ENCODE measurements at places on chromosomes 7 and 10.

- no peak for DNase-seq
Measured at GRCh38 chr10:13943735-13944398, 357.1 kb downstream of the PRPF18 start.

GRCh38 chr7:42236976-42237810 is at the start of gene GLI3:
Gene GLI3 (minus strand): TSS chr7:42237209. CDS start chr7:42223253, 13,956 bp downstream.
- DNase-seq = peak; percentile 81

DNA sequence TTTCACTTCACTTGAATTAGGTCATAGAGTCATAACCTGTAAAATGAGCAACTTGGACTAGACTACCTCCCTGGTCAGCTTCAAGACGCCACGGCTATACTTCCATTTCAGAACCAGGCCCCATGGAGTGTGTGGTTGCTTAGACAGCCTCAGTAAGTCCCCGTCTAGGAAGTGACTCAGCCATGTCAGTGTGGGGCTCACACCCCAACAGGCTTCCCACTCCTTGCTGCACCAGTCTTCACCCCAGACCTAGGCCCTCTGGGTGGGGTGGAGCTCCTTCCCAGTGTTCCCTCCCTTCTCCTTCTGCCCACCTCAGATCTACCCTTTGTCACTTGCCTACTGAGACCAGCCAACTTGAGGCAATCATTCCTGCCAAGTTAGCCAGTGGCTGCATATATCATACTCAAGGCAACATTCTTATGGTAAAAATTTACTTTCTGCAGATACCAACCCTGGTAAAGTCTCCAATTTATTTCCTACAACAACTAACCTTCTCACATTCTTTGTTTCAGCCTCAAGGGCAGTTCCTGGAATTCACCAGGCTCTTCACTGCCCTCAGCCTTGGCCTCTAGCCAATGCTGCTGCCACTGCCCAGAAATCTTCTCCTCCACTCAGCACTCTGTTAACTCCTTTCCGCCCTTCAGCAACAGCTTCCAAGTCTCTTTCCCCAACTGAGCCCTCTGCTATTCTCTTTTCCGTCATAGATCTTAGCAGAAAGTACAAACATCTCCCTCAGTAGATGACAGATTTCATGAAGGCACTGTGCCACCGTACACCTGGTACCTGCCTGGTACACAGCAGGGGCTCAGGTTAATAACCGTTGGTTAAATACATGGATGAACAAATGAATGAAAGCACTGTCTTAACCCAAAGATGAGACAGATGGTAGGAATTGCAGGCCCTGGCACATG is 31.3 kb upstream of the ZNRF2 start:
- peak; percentile 70 for DNase-seq

DNA sequence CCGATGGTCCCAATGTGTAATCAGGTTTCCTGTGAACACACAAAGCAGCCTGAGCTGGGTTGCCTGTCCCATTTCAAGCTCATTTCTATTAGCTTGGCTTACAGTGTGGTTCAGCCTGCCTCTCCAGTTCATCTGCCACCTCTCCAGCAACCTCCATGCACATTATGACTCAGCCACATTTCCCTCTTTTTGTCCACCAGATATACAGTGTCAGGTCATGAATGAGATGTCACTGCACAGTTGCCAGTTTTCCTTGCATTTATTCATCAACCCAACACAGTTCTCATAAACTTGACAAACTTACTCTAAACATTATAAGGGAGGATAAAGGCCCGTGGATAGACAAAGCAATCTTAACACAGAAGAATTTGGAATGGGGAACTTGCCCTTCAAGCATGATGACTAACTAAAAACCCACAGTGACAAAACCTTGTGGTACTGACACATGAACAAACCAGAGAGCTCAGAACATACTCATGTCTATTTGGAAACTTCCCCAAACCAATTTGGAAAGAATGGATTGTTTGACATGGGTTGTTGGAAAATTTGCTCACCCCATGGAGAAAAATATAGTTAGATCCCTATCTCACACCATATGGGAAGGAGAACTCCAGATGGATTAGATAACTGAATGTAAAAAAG is 2.5 kb upstream of the CFAP58 start:
- DNase-seq = no peak

DNA sequence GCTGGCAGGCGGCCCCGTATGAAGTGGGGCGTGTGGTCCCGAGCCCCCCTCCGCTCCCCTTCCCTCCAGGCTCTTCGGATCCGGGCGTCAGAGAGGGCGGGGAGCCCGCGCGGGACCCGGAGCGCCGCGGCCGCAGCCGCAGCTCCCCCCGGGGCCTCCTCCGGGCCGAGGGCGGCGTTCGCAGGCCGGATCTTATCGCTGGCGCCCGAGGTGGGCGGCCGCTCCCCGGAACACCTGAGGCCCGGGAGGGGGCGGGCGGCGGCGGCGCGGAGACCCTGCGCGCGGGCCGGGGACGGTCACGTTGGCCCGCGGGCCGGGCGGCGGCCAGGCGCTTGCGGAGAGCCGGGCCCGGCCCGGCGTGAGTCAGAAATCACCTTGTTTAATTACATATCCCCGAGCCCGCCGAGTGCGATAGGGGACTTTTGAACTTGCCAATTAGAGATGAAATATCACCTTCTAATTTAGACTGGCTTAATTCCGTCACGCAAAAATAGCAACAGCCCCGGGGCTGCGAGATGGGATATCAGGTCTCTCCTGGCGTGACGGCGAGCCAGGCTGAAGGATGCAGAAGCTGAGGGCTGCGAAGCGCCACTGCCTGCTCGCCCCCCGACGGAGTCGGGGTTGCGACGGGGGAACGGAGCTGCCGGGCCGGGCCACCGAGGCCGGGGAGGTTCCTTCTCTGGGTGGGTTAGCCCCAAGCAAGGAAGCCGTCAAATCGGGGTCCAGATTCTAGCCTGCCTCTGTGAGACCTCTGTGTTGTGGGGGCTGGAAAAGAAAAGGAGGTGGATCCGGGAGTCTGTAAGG is 43.4 kb downstream of the LDB3 start:
- DNase-seq = peak; percentile 69

GRCh38 chr10:70586348-70586930 is 16.1 kb downstream of the PRF1 start:
- DNase-seq = no peak

- DNase-seq = no peak
Measured at GRCh38 chr10:16883084-16883483, 65.9 kb upstream of the RSU1 start.

DNA sequence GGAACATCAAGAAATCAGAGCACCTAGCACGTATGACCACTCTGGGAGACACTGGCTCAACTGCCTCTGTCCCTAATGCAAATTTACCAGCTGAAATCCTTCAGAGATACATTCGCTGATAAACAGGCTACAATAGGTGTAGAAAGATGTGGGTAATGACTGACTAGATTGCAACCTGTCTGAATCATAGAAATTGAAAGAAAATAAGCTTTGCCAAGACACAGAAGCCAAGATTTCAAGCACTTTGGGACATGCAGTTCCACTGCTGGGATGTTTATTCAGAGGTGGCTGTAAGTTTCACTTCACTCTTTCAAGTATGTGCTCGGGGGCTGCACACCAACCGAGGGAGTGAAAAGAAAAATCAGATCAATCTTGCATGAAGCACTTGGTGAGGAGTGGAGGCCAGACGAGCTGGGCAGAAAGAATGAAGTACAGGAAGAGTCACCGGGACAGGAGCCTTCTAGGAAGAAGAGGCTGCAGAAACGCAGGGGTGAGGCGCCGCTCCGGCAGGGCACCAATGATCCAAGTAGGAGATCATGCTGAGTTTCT is 276.7 kb downstream of the PARD3 start:
- DNase-seq = no peak

- no peak for DNase-seq
Measured at GRCh38 chr10:69641261-69641980, 11.4 kb downstream of the FAM241B start.

GRCh38 chr10:61902445-61903220 is 1.1 kb downstream of the ARID5B start:
- DNase-seq = no peak

GRCh38 chr10:131344747-131345146 is 33.2 kb upstream of the TCERG1L start:
- DNase-seq = no peak

DNA sequence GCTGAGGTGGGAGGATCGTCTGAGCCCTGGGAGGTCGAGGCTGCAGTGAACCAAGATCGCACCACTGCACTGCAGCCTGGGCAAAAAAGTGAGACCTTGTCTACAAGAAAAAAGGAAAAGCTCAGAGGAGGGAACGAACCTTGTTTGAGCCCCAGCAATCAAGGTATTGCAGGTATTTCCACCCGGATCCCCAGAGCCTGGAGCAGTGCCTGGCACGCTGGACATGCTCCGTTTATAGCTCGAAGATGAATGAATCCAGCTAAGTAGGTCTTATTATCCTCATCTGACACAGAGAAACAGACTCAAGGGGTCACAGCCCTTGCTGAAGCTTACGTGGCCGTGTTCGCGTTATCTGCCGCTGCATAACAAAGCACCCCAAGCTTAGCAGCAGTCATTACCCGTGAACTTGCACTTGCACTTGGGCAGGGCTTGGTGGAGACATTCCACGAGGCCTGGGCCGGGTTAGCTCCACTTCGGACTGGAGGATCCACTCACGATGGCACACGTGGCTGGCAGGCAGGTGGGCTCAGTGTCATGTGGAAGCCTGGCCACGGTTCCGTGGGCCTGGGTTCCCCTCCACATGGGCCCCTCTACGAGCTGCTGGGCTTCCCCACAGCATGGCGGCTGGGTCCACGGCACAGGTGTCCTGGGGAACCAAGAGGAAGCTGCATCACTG is 3.2 kb upstream of the COX19 start:
- DNase-seq = no peak

- no peak for DNase-seq
Measured at GRCh38 chr7:106019470-106019820, 56.4 kb downstream of the CDHR3 start.

- no peak for DNase-seq
Measured at GRCh38 chr10:100890673-100891317, 22.0 kb upstream of the SLF2 start.

GRCh38 chr7:48611993-48612392 is 312.4 kb upstream of the CDC14C start:
- no peak for DNase-seq

GRCh38 chr7:113158756-113159155 is 40.4 kb upstream of the SMIM30 start:
- no peak for DNase-seq

GRCh38 chr10:122062831-122063674 is 74.1 kb downstream of the TACC2 start:
- DNase-seq = peak; percentile 89

DNA sequence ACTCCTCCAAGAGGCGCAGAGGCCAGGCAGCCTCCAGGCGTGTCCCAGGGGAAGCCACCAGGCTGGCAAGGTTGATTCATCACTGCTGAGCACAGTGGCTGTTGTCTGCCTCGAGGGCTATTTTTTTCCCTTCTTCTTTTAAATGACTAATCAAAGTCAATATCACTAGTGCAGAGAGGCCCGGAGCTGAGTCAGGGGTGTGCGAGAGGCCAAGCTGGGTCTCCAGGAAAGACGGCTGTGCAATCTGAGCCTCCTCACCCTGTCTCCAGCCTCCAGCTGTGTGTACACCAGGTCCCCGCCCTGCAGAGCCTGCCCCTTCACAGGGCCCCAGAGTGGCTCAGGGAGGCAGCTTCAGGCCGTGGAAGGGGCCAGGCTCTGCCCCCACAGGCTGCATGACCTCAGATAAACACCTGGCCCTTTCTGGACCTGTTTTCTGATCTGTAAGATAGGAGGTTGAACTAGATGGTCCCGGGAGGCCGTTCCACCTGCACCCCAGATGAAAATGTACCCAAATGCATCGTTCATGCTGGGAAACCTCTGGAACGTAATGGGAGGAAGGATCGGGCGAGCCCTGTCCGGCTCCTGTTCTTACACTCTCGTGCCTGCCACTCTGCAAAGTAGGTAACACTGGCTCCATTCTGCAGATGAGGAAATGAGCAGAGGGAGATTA is 3.7 kb downstream of the STX1A start:
- no peak for DNase-seq
